ENCODE measurements at places on chromosomes 1 and 21.

GRCh38 chr1:157137408-157138219, 581 bp downstream of the ETV3 start:
- DNase-seq: no peak

DNA sequence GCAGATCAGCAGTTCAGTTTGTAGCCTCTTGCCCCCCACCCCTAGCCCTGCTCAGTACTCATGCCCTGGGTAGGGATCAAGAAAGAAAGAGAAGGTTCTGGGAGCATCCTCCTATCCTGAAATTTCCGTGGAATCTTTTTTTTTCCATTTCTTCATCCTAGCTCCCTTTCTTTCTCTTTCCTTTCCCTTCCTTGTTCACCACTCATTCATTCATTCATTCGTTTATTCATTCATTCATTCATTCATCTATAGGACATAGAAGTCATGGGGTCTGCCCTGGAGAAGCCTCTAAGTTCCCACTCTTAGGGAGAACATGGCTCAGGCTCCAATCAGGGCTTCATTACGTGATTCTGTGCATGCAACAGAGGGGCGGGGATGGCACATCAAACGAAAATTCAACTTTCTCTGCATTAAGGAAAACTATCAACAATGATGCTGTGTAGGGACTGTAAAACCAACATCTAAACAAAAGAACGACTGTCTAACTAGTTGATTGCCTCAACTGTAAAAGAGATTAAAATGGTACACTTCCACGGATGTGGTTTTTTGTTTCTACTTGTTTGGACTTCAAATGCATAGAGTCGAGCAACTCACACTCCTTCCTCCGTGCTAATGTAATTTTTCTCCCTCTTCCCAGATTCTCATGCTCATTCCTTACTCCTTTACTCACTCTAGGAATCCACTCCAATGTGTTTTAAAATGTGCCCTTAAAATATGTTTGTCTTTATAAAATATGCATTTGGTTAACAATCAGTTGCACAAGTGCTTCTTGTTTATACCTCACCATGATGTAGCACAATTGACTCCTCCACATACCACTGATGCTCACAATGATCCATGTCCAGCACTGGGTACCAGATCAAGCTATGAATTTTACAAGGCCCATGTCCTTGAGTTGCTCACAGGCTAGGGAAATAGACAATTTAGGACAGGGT, 101.2 kb upstream of the SLC2A1 start:
- no peak for DNase-seq

DNA sequence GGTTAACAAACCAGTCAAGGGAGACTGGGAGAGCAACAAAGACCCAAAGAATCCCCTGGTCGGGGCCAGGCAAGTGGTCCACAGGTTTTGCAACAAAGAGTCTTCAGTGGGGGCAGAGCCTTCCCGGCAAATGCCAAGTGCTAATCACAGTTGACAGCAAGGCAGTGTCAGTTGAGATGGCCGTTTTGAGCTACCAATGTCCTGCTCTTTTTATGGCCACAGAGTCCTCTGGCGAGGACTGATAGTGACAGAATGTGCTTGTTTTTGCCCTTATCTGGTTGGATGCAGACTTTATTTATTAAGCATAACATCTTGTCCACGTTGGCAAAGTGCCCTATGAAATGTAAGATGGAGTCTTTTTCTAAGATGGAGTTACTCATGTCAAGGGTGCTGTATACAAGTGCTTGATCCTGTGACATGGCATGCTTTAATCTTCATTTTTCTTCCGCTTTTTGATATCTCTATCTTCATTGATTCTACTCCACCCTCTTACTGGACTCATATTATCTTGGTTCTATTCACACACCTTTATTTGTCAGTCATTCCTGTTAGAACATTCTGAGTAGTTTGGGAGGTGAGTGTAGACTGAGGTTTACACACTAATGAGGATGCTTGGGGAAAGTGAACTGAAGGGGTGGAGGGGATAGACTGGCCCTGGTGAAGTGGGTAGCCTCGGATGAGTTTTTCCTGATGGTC, 51.8 kb downstream of the KCNK1 start:
- no peak for DNase-seq

DNA sequence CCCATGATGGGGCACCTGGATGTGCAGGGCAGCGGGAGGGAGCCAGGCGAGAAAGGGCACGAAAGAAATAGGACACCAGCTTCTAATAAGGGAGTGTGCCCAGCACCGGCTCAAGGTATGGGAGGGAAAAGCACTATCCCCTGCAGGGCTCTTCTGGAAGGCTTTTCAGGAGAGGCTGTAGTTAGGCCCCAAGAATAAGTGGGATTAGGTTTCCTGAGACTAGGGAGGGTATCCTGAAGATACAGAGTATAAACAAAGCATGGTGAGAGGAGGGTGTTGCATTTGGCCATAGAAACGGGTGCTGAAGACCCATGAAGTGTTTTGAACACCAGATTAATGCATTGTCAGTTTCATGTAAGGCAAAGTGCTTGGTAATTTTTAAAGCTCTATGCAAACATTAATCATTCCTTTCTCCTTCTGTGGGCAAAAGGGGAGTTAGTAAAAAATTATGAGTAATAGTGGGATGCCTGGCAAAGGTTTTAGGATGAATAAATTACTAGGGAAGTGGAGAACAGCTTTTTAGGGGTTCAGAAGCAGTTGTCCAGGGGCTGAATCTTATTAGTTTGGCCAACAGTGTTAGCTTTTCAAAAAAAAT, 74.0 kb downstream of the SYT6 start:
- no peak for DNase-seq

GRCh38 chr1:176515310-176515709, 52.3 kb downstream of the PAPPA2 start:
- DNase-seq: no peak

GRCh38 chr1:78054972-78055371, 9.2 kb downstream of the GIPC2 start:
- DNase-seq: no peak

DNA sequence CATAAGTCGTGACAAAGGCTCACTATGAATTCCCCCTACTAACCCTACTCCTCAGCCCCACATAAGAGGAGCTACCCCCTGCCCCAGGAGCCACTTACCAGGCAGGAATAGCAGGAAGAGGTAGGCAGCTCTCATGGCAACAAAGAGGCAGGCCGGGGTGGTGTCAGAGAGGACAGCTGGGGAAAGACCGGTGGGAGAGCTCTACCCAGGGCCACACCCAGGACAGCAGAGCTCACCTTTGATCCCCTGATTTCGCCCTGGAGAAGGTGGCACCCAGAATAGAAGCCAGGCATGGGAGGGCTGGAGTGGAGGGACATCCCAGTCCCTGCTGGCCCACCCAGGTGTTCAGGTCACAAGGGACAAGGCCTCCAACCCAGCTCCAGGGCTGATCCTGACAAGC, 2.3 kb downstream of the MFAP2 start:
- no peak for DNase-seq

GRCh38 chr1:224076407-224076806, 37.5 kb upstream of the FBXO28 start:
- DNase-seq: no peak

GRCh38 chr1:41727749-41728115, 191.0 kb downstream of the HIVEP3 start:
- no peak for DNase-seq

- no peak for DNase-seq
Measured at GRCh38 chr1:100658716-100659026, 60.9 kb upstream of the VCAM1 start.

GRCh38 chr1:172360511-172360910, 60.0 kb upstream of the C1orf105 start:
- DNase-seq: no peak

GRCh38 chr1:229464672-229465071, 30.8 kb upstream of the ACTA1 start:
- DNase-seq: no peak

DNA sequence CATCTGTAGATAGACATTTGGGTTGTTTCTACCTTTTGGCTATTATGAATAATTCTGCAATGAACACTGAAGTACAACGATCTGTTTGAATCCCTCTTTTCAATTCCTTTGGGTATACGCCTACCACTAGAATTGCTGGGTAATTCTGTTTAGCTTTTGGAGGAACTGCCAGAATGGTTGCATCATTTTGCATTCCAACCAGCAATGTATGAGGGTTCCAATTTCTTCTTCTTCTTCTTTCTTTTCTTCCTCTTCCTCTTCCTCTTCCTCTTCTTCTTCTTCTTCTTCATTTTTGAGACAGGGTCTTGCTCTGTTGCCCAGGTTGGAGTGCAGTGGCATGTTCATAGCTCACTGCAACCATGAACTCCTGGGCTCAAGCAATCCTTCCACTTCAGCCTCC, 13.8 kb upstream of the THEM5 start:
- no peak for DNase-seq

GRCh38 chr1:216464489-216464888, 41.2 kb upstream of the USH2A start:
- DNase-seq: no peak

GRCh38 chr1:180153032-180153431, 1.6 kb upstream of the QSOX1 start:
- no peak for DNase-seq

- no peak for DNase-seq
Measured at GRCh38 chr21:45481977-45482898, 60.0 kb downstream of the SLC19A1 start.

- DNase-seq: no peak
Measured at GRCh38 chr21:14071902-14072734, 138.6 kb downstream of the LIPI start.

- no peak for DNase-seq
Measured at GRCh38 chr1:51329443-51330325, 678 bp downstream of the TTC39A start.

GRCh38 chr1:214281720-214282629, 1.0 kb downstream of the SMYD2 start:
- no peak for DNase-seq

DNA sequence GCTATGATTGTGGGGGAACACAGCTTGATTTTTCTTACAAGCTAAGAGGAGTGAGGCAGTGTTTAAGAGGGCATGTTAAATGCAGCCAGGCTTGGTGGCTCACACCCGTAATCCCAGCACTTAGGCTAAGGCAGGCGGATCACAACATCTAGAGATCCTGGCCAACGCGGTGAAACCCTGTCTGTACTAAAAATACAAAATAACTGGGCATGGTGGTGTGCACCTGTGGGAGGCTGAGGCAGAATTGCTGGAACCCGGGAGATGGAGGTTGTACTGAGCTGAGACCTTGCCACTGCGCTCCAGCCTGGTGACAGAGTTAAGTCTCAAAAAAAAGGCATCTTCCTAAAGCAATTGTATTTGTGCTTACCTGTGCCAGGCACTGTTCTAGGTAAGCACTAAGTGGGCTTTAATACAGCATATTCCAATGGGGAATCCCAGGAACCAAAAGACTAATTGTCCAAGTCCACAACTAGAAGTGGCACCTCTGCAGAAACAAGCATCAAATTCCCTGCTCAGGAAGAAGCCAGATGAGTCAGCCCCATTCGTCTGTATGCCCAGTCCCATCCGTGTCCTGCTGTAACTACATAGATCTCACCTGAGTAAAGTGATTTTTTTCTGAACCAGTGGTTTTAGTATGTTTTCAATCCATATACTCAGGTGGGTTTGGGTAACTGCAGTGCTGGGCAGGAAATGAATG, 4.6 kb downstream of the RCC1 start:
- no peak for DNase-seq

DNA sequence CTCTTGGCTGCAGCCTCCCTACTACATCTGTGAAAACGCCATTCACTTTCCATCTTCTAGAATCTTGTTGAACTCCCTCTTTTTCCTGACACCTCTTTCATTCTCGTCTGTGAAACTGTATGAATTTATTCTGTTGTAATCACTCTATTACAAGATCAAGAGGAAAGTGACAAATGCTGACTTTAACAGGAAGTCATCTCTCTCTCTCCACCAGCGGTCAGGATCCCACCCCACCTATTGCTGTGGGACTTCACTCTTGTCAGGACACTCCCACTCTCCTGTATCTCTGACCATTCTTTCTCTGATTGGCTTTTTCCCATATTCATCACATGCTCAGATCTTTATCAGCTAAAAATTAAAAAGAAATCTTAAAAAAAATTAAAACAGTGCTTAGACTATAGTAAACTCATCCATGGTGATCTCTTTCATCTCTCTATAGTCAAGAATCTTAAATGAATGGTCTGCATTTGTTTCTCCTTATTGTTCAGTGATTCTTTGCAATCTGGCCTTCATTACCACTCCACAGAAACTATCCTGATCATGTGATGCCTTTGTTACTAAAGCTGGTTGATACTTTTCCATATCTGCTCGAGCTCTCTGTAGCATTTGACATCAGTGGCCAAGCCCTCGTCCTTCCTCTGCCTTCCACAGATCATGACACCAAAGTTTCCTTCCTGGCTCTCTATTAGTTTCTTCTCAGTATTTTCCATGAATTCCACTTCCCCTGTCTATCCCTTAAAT, 113.6 kb downstream of the UCHL5 start:
- no peak for DNase-seq

- no peak for DNase-seq
Measured at GRCh38 chr1:168466714-168467131, 77.1 kb downstream of the XCL2 start.

- no peak for DNase-seq
Measured at GRCh38 chr1:89980605-89981004, 14.3 kb upstream of the ZNF326 start.

DNA sequence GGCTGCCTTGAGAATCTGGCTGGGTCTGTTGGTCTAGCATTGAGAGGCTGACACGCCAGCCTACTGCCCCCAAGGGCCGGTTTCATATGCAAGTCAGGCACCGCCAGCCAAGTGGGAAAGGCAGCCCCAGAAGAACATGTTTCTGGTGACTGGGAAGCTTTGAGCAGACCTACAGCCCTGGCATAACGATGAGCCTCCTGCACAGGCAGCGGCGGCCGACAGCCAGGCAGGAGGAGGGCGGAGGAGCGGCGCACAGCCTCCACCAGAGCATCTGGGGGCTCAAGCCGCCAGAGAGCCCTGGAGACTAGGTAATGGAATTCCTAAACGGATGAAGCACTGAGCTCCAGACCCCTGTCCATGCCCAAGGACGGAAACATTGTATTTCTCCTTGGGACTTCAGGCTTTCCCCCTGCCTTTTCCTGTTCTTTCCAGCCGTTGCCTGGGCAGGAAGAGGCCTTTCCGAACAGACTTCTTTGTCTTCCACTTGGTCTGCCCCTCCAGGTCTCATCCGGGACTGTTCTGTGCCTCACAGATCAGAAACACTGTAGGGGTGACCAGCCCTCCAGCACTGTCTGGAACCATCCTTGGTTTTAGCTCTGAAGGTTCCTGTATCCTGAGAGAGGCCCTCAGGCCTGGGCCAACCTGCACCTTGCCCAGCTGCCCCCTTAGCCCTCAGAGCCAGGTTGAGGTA, 59.5 kb downstream of the IRF2BP2 start:
- DNase-seq: no peak

DNA sequence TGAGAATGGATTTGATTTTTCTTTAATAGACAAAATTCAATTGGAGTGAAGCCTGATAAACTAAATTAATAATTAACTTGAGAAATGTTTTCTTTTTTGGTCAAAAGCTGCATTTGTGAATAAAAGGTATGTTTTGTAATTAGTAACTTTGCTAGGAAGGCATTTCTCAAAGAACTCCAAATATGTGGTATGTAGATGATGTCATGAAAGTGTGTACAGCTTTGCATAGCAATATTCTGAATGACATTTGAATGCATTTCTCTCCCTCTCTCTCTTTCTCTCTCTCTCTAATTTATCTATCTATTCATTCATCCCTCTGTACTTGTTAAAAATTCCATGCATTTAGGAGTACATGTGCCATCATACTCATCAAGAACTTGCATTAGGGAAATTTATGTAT, 109.1 kb upstream of the ADAMTS5 start:
- no peak for DNase-seq

GRCh38 chr1:160261556-160261892, 825 bp downstream of the DCAF8 start:
- DNase-seq: peak; percentile 60
